ENCODE measurements at places on chromosomes 13 and 19.

DNA sequence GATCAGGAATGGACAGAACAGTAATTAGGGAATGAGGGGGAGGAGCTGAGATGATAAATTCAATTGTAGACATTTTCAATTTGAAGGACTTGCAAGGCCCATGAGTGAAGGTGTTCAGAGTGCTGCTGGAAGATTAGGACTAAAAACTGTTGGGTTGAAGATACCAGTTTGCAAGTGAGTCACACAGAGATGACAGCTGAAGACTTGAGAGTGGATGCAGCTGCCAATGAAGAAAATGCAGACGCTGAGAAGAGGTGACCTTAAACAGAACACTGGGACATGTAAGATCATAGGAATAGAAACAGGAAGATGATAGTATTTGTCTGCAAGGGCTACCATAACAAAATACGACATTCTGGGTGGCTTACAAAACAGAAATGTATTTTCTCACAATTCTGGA, 1716.5 kb upstream of the SLC10A2 start:
- no peak overlapping the region for H3K27ac ChIP-seq

- H3K4me3 ChIP-seq: no peak overlapping the region
- H3K27me3 ChIP-seq: no peaks in the 10 kb centered on the region
- peak; percentile 7 for DNase-seq
- no peak overlapping the region for H3K27ac ChIP-seq
- H3K4me1 ChIP-seq: no peaks in the 10 kb centered on the region
Observed at GRCh38 chr13:91664039-91664438, 265.6 kb downstream of the GPC5 start.

DNA sequence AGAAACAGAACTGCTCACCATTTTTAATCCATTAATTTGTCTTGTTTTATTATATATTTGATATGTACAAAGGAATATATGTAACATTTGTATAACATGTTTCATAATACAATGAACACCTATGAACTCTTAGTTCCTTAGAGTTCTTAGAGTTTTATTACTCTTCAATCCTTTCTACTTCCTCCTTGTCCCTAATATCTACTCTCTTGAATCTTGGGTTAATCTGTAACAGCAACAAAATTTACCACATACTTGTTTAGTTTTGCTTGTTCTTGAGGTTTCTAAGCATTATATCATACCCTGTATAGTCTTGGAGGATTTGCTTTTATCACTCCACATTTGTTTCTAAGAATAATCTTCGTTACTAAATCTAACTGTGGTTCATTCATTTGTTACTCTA, 151.4 kb downstream of the PDS5B start:
- no peaks in the 10 kb centered on the region for H3K27me3 ChIP-seq
- H3K4me3 ChIP-seq: peak overlapping the region; percentile 0
- peak overlapping the region; percentile 74 for H3K27ac ChIP-seq

DNA sequence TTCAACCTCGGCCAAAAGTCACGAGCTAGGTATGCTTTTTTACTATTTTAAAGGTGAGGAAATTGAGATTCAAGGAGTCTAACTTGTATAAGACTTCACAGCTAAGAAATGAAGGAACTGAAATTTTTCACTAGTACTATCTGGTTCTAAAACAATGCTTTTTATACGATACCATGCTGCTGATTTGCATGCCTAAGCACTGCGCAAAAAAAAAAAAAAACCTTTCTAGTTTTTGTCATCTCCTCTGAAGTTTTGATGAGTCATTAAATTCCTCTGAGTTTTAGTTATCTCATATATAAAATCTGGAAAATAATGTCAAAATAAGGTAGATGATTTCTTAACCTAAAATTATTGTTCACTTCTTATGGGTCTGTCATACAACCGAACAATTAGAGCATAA, 28.0 kb upstream of the UFM1 start:
- no peaks in the 10 kb centered on the region for H3K4me1 ChIP-seq
- H3K27ac ChIP-seq: no peak overlapping the region
- H3K27me3 ChIP-seq: no peaks in the 10 kb centered on the region
- no peaks in the 10 kb centered on the region for H3K36me3 ChIP-seq

DNA sequence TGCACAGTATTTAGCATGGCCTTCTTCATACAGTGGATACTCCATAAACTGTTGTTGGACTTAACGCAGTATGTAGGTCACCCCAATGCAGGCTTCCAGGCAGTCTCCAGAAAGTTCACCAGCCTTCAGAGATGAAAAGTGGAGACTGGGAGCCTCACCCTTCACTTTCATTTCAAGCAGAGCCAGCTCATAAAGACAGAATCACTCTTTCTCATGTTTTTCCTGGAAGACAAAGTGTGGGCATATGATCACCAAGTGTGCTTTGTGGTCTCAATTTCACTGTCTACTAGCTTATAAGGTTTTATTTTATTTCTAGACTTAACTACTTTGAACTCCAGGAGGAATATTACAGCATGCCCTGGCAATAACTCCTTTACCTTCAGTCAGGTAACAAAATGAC, 26.3 kb upstream of the TNFSF11 start:
- no peak overlapping the region for H3K4me3 ChIP-seq
- H3K36me3 ChIP-seq: no peaks in the 10 kb centered on the region
- DNase-seq: no peak
